ENCODE measurements at places on chromosomes 12 and 14. TPM values are rescaled to one million over a fixed set of nuclear protein-coding genes. Genes with fewer than 3 reads are reported as not detected.

Gene C1S
- 99.0 TPM for total RNA-seq

Gene SMCO2
- total RNA-seq = not detected

Gene SLC25A21
- total RNA-seq = 1.8 TPM

Gene POTEM
- not detected for total RNA-seq

Gene RILPL2
- total RNA-seq = 1.9 TPM

Gene SLC17A8
- total RNA-seq = not detected

Gene KLRC3
- total RNA-seq = 0.30 TPM

Gene FOXN4
- total RNA-seq = 0.10 TPM

Gene TRPV4
- 4.2 TPM for total RNA-seq

Gene ZDHHC22
- total RNA-seq = under 0.01 TPM

Gene ALDH2
- 34.2 TPM for total RNA-seq

- no peak for DNase-seq
Measured at GRCh38 chr14:90137807-90138206, 76.0 kb downstream of the KCNK13 start.

DNA sequence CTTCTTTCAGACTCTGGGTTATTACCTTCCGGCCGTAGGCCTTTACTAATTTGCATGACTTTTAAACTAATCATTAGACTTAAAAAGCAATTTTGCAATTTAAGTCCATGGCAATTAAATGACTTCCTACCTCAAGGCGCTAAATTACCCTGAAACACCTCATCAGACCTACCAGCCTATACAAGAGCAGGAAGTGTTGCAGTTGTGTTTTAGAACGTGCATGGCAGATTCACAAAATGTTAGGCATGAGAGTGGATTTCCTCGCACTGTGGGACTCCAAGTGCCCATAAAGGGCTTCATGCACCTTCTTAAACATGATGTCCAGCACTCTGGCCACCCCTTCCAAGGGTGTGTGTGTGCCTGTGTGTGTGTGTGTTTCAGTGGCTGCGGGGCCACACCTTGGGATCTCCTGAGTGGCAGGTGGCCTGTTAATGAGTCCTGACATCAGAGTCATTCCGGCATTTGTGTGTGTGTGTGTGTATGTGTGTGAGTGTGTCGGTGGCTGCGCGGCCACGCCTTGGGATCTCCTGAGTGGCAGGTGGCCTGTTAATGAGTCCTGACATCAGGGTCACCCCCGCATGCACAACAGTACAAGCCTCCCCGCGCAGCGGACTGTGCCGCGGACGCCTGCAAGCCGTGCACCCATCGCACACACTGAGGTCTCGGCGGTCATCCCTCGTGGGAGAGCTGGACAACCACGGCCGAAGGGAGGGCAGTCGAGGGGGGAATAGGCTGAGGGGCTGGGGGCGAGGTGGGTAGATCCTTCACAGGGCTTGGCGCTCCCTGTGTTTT is 900 bp downstream of the C2CD5 start:
- DNase-seq = no peak

GRCh38 chr12:106274575-106275121 is 26.8 kb upstream of the CKAP4 start:
- no peak for DNase-seq

- no peak for DNase-seq
Measured at GRCh38 chr12:101173197-101173749, 36.8 kb downstream of the SLC5A8 start.

DNA sequence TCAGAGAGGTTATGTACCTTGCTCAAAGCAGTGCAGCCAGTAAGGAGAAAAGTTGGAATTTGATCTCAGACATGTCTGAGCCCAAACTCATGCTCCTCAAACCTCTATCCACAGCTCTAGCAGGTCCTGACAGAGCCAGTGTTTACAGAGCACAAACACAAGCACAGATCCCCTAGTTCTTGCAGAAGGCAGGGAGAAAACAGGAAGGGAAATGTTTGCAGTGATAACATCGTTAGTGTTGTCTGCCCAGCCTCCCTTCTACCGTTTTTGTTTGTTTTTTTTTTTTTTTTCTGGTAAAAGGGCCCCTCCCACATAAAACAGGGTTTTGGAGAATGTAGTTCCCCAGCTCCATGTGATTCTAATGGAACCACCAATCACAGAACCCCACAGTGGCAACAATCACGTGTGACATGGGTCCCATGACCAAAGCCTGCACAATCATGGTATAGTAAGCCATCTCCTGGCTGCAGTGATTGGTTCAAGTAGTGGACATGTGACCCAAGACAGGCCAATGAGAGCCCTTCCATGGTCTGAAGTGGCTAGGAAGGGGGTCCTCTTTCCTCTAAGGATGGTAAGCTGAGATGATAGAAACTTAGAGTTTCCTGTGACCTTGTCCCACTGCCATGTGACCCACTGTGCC is 513.4 kb downstream of the MED13L start:
- DNase-seq = no peak

DNA sequence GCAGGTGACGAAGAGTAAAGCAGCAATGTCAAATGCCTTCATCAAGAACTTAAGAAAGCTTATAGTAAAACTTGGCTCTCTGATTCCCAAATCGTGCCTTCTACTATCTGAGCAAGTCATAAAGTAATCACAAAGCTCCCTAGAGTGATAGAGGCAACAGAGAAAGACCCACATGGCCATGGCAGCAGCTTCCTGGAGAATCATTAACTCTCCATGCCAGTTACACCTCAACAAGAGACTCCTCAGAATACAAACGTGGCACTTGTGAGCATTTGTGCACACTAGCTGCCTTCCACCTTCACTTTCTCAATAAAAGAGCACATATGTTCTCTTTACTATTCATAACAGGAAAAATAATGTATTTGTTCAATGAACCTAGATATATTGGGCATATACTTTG is 48.0 kb downstream of the PLCZ1 start:
- DNase-seq = no peak

- no peak for DNase-seq
Measured at GRCh38 chr14:96297000-96297399, 41.0 kb downstream of the BDKRB1 start.

DNA sequence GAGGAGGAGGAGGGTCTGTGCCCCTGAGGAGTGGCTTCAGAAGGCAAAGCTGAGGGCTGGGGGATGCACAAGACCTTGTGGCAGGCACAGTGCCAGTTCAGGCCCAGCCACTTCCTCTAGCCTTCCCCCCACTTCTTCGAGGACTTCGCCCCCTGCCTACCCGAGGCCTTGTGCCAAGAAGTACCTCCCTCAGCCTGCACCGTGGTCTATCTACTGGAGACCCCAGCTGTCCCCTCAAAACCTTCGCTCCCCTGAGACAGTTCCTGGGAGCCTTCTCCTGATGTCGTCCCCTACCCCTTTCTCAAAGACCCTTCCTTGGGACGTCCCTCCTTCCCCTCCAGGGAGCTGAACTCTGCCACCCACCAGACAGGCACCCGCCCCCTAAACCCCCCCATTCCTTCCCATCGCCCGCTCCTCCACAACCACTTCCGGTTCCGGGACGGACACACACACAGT is 604 bp downstream of the ZNF384 start:
- no peak for DNase-seq

DNA sequence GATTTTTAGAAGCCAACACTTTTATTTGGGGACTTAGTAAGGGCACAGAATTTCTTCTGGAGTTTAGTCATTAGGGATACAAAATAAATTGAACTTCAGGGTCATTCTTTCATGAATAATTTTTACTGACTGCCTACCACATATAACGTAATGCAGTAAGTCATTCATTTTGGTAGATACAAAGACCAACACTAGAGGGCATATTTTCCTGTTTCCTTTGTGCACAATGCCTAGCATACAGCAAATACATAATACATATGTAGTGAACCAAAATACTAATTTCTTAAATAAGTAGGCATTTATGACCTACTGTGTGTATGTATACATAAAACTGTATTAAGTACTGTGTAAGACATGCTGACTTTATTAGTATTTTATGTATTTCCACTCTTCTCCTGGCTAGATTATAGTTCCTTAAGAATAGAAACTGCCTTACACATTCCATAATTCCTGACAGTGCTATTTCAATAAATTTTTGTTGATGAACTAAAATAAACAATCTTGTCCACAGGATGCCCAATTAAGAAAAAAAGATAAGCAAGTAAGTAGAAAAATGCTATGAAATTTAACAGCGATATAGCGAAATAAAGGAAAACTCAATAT is 47.9 kb downstream of the PPP1R12A start:
- DNase-seq = peak; percentile 30

- DNase-seq = no peak
Measured at GRCh38 chr12:96063046-96063445, 27.7 kb upstream of the LTA4H start.

- DNase-seq = no peak
Measured at GRCh38 chr12:23950210-23950774, 822 bp upstream of the SOX5 start.

GRCh38 chr14:50717811-50718210 is 49.7 kb upstream of the SAV1 start:
- no peak for DNase-seq

DNA sequence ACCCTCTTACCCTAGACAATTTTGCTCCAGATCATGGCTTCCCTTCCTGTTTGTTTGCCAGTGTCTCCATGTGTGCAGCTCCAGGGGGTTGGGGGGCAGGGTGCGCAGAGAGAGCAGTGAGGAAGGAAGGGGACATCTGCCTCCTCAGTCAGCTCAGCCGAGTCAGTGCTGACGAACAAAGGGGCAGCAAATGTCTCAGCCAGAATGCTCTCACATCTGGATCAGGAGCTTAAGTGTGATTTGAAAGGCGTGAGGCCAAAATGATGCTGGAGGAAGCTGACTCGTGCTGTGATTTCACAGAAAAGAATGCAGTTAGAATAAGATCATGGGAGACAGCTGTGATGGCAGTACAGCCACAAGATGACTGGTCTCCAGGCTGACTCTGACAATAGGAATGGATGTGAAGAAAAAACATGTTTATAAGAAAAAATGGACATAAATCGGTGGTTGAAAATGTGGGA is 27.1 kb upstream of the CDK17 start:
- peak; percentile 98 for DNase-seq

GRCh38 chr12:12901158-12901791 is 9.9 kb downstream of the GPRC5A start:
- DNase-seq = no peak

GRCh38 chr14:68656452-68656851 is 136.4 kb downstream of the ZFP36L1 start:
- no peak for DNase-seq

GRCh38 chr12:76031081-76031413 is 529 bp downstream of the PHLDA1 start:
- DNase-seq = peak; percentile 67

GRCh38 chr14:57732463-57733285 is 133.2 kb downstream of the SLC35F4 start:
- no peak for DNase-seq

DNA sequence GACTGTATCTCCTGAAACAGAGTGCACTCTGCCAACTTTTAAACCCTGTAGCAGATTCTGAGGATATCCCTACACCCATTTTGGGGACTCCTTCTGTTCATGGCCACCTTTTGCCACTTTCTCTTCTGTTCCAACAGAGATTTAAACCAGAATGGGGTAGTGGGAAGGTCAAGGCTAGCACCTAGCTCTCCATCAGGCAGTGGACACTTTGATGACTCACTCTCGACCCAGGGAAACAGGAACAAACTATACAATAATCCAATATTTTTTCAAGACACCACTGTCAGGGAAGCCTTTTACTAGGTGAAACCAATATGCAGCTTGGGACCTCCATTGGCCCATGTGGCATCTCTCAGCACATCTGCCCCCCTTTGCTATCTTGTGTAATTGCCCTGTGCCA is 103.6 kb downstream of the DAAM1 start:
- DNase-seq = no peak

DNA sequence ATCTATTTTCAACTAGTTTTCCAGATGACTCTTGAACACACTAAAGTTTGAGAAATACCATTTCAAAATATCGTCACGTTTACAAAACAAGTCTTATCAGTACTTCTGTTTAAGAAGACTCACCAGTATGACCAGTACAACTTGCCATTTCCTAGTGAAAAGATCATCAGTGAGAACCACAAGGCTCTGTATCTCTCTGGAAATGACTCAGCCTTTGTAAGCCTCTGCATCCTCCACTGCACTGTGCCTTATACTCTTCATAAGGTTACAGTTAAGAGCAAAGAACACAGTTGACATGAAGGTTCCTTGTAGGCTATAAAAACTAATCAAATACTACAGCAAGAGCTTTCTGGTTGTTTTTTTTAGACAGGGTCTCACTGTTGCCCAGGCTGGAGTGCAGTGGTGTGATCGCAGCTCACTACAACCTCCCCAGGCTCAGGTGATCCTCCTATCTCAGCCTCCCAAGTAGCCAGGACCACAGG is 5.7 kb upstream of the VTI1B start:
- DNase-seq = no peak

- peak; percentile 97 for DNase-seq
Measured at GRCh38 chr12:107091989-107092641, 1.2 kb downstream of the CRY1 start.

- peak; percentile 43 for DNase-seq
Measured at GRCh38 chr14:52351233-52352060, 37.3 kb downstream of the PTGER2 start.

Data from skin of body (tissue), 3 donors.